ENCODE measurements at places on chromosomes 7 and 10. TPM values are rescaled to one million over a fixed set of nuclear protein-coding genes. Genes with fewer than 3 reads are reported as not detected.
A peak's percentile ranks its signal among the peaks of the same experiment; 100 is the strongest.

Gene SLC13A1
- not detected for total RNA-seq

Gene SGMS1
- total RNA-seq, result 128 TPM

- no peak for DNase-seq
Observed at GRCh38 chr10:133444342-133445267, 9.1 kb upstream of the SCART1 start.

DNA sequence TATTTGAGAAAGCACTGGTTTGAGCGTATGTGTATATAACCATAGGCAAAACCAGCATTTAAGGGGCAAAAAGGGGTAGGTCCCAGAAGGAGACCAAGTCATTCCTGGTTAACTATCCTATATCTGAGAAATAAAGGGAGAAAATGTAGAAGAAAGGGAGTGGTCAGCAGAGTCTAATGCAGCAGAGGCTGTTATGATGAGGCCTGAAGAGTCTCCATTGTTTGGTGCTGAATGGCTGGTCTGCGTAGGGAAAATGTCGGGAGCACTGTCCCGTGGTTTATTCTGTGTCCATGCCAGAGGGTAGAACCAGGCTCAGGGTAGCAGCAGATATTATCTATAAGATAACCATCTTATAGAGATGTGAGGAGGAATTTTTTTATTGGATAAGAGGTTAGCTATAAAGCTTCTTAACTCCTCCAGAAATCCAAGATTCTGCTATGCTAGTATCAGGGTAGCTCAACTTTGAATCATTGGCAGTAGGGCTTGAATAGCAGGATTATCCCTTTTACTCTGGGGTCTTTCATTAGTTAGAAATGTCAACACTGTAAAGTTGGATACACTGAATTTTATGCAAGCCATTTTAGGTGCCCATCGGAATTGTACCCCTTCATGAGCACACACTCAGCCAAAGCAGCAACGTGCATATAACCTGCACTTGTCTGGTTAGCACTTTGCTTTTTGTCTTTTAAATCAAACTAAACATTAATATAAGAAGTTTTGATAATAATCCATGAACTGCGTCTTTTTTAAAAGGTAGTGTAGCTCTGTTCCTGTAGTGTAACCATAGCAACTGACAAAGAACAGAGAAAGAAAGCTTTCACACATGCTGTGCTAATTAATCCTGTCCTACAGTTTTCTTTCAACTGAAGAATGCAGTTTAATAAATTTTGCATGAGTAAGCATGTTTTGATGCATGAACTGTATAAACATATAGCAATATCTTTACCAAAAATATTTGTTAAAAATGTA is 312.0 kb upstream of the FZD1 start:
- no peak for DNase-seq

Gene MCU
- total RNA-seq, result 22.0 TPM

DNA sequence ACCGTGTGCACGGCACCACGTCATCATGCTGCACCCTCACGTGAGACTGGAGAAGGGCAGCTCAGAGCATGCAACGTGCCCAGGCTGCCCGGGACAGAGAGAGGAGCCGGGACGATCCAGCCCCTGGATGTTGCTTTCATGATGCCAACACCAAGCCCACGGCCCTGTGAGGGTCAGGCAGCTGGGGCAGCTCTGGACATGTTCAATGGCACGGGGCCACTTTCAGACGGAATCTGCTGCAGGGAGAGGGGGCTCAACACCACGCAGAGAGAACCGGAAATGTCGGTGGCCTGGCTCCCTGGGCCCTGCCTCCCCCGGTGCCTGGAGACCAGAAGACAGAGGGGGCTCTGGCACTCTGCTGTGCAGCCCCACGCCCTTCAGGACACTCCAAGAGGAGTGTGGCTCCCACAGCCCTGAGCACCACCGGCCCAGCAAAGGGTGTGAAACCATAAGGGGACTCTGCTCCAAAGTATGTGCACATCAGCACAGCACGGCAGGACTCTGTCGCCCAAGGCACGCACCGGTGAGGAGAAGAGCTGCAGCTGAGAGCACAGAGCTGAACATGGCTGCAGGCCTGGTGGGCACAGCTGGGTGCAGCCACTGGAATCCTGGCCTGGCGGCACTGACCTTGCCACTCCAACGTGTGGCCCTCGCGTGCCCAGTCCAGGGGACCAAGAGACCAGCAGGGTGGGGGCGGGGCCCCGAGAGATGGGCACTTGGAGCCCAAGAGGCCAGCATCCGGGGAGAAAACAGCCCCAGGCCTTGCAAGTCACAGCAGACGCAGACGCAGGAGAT is 70.3 kb upstream of the PDGFA start:
- no peak for DNase-seq

DNA sequence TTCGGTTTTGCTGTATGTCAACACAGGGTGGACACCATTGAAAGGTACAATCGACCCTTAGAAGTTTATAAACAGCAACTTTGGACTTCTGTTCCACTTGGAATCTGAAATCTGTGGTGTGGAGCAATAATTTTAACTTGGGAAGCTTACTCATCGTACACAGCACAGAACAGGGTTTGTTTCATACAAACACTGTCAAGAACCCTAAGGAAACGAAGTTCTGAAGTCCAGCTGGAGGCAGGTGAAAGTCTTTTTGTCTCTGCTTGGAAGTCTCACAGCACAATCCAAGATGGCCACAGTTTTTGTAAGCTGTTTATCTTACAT is 31.5 kb downstream of the NMT2 start:
- no peak for DNase-seq

GRCh38 chr7:118184565-118184940 is 589 bp downstream of the LSM8 start:
- DNase-seq, result no peak

GRCh38 chr7:115678086-115678982 is 352.2 kb downstream of the TFEC start:
- no peak for DNase-seq

GRCh38 chr10:124745673-124746072 is 1.5 kb upstream of the FAM53B start:
- peak; percentile 44 for DNase-seq
